ENCODE measurements at places on chromosomes 6 and 20. TPM values are rescaled to one million over a fixed set of nuclear protein-coding genes. Genes with fewer than 3 reads are reported as not detected.

The SIRPG gene
- total RNA-seq: 26.0 TPM

The GPX6 gene
- not detected for total RNA-seq

The FLRT3 gene
- 9.9 TPM for total RNA-seq

- no peak for DNase-seq
Measured at GRCh38 chr20:19858466-19859371, 100.7 kb downstream of the RIN2 start.

DNA sequence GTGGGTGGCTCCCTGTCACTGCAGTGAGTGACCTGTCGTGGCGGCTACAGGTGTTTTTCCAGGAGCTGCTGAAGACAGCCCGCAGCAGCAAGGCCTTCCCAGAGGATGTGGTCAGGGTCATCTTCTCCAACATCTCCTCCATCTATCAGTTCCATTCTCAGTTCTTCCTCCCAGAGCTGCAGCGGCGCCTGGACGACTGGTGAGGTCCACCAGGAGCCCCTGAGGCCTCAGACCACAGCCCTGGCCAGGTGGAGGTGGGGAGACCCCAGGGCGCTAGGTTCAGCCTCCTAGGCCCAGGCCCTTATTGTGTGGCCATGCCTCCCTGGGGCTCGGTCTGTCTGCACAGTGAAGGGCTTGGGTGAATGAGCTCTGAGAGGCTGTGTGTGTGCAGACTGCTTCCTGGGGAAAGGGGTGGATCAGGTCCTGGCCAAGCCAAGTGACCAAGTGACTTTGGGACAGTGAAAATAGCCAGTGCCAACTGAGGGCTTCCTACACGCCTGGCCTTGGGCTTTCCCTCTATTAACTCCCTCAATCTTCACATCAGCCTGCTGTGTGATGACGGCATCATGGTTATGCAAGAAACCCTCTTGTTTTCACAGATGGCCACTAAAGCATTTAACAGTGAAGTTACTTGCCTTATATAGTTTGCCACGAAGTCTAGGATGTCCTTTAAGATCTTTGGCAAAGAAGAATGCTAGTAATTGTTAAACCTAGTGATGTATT is 6.4 kb downstream of the FGD2 start:
- no peak for DNase-seq

GRCh38 chr6:35282472-35282871 is 15.1 kb upstream of the DEF6 start:
- no peak for DNase-seq

All from thymus (tissue), 14 donors.